GM18507 (cell line): ENCODE measurements at places on chromosomes 6 and 20.

DNA sequence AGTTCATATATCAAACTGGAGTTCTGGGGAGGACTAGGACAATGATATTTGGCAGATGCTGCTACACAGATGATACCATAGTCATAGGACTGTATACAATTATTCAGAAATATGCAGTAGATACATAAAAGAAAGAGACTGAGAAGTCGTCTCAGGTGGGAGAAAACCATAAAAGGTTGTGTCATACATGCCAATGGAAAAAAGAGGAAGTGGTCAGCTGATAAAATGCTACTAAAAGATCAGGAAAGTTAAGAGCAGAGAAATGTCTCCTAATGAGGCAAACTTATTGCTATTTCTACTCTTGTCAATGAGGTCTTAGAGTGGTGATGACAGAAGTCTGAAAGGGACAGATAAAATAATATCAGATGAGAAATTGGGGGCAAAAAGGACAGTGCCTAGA, 407.6 kb downstream of the COL12A1 start:
- no peak for DNase-seq

DNA sequence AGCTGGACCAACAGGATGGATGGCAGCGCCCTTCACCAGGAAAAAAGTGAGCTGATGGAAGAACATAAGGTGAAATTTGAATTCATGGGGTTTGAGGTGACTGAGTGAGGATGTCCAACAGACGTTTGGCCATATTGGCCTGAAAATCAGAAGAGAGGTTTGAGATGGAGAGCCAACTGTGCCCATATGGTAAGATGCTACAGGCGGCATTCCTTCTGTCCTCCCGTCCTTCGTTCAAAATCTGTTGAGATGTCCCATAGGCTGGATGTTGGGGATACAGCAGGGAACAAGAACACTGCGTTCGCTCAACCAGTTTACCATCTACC, 468 bp upstream of the CMTR1 start:
- no peak for DNase-seq

- no peak for DNase-seq
Observed at GRCh38 chr6:20172842-20173456, 39.3 kb downstream of the MBOAT1 start.

GRCh38 chr20:10771435-10772140, 97.8 kb upstream of the JAG1 start:
- DNase-seq = no peak

DNA sequence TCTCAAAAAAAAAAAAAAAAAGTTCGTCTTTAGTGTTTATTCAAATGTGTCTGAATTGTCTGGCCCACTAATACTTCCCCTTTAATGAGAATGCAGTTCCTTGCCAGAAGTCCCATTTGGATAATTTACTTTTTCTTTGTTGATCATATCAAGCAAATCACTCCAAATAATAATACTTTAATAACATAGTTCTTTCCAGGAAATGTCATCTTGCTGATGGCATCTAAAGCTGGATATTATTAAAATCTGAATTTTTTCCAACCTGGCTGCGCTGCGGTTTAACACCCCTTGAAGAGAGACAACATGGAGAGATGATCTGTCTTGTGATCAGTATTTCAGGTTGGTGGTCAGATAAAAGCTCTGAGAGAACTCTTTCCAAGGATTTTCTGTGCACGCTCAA, 111.2 kb upstream of the CNKSR3 start:
- no peak for DNase-seq
